Amniotic stem cell (primary cell): ENCODE measurements at places on chromosomes 7 and 10.
A peak's percentile ranks its signal among the peaks of the same experiment; 100 is the strongest.

GRCh38 chr10:124152139-124153022 is 59.0 kb upstream of the CHST15 start:
- peak; percentile 68 for DNase-seq

GRCh38 chr10:119933179-119933578 is 40.6 kb downstream of the SEC23IP start:
- no peak for DNase-seq

GRCh38 chr7:51226063-51226755 is 90.4 kb downstream of the COBL start:
- DNase-seq = no peak

GRCh38 chr7:157566631-157567006 is 229.8 kb downstream of the DNAJB6 start:
- no peak for DNase-seq

- DNase-seq = no peak
These were observed 151.4 kb downstream of the TMEM168 start for GRCh38 chr7:112638675-112639400.

- DNase-seq = no peak
These were observed 160.0 kb downstream of the PDE1C start for GRCh38 chr7:31910191-31910590.

GRCh38 chr7:82961240-82961639 is 201.4 kb downstream of the PCLO start:
- DNase-seq = no peak

DNA sequence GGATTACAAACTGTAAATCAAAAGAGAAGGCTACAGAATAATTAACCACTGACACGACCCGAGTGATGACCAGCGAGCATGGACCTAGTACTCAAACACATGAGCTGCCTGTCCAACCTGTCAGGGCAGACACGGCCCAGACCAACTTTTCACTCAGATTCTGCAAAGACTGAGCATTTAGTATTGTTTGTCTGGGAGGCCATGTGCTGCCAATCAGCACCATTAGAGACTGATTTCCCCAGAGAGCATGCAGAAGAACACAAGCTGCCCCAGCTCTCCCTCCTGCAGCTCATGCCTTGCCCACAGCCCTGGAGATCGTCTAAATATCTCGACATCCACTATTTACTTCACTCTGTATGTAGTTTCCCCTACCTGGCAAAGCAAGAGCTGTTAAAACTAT is 172.6 kb upstream of the INHBA start:
- DNase-seq = no peak

- no peak for DNase-seq
These were observed 30.5 kb downstream of the PPIF start for GRCh38 chr10:79377557-79378382.

DNA sequence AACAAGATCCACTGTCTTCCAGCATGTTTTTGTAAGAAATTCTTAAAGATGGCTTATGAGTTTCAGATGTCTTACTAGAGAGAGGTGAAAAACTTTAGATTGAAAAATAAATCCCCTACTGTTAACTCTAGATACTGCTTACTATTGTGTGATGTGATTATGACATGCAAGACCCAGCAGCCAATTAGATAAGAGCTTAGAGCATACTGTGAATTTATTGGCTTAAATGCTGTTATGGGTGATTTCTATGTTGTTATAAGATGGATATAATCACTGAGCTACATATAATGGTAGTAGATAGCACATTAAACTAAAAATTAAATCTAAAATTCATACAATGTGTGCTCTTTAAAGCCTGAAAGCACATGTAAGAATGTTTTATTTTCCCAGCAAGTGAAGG is at the start of gene RNF133:
TSS of gene RNF133 (minus strand) at position 101 of the 400 bp plus-strand sequence. CDS start 199 bp downstream, outside the sequence.
- DNase-seq = no peak

DNA sequence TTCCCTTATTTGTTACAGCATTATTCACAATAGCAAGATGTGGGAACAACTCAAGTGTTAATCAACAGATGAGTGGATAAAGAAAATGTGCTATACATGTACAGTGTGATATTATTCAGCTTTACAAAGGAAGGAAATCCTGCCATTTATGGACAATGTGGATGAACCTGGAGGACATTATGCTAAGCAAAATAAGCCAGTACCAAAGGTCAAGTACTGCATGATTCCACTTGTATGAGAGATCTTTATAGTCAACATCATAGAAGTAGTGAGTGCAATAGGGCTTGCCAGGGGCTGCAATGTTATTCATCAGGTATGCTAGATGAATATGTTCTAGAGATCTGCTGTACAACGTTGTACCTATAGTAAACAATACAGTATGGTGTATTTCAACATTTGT is 138.5 kb upstream of the AGR3 start:
- DNase-seq = no peak

GRCh38 chr7:101936223-101936610 is 118.8 kb downstream of the CUX1 start:
- no peak for DNase-seq

DNA sequence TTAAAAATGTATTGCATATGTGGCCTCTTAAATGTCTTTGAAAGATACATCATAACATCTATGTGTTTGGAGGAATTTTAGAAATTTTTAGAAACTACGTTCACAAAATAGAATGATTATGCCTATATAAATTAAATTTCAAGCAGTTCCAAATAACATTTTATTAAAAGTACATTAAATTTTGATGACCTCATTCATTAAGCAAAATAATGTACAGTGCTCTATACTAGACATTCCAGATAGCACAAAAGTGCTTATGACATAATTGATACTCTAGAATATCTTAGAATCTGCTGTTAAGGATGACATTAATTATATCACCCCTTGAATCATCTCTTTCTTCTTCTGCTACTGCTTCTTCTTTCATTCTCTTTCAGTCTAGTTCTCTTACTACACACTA is 528.9 kb downstream of the GFRA1 start:
- no peak for DNase-seq

GRCh38 chr7:18213652-18214051 is 186.0 kb upstream of the PRPS1L1 start:
- no peak for DNase-seq

DNA sequence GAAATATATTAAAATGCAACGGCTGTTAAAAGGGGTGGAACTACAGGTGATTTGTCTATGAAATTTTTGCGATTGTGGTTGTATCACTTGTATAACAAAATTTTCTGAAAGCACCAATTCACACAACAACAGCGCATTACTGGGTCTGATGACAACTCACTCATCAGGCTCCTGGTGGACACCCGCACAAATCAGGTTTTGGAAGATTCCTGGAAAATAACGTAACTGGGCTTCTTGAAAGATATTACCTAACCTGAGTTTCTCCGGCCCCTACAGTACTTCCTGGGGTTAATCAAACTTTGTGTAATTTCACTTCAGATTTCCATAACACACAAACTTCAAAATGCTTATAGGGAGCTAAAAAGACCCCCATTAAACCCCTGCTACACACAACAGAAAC is 7.6 kb downstream of the SNX8 start:
- DNase-seq = no peak

GRCh38 chr7:46675456-46675855 is 754.4 kb upstream of the IGFBP3 start:
- no peak for DNase-seq

- DNase-seq = peak; percentile 31
These were observed 32.1 kb upstream of the A1CF start for GRCh38 chr10:50917486-50917885.

GRCh38 chr7:2608921-2609411 is 22.8 kb upstream of the TTYH3 start:
- no peak for DNase-seq

- no peak for DNase-seq
These were observed 705.1 kb downstream of the SUGCT start for GRCh38 chr7:40839881-40840280.

GRCh38 chr7:137970253-137970975 is 31.5 kb downstream of the CREB3L2 start:
- peak; percentile 49 for DNase-seq

GRCh38 chr7:1679326-1679965 is 9.4 kb downstream of the ELFN1 start:
- no peak for DNase-seq
